ENCODE measurements at places on chromosomes 5 and 9.
A peak's percentile ranks its signal among the peaks of the same experiment; 100 is the strongest.

DNA sequence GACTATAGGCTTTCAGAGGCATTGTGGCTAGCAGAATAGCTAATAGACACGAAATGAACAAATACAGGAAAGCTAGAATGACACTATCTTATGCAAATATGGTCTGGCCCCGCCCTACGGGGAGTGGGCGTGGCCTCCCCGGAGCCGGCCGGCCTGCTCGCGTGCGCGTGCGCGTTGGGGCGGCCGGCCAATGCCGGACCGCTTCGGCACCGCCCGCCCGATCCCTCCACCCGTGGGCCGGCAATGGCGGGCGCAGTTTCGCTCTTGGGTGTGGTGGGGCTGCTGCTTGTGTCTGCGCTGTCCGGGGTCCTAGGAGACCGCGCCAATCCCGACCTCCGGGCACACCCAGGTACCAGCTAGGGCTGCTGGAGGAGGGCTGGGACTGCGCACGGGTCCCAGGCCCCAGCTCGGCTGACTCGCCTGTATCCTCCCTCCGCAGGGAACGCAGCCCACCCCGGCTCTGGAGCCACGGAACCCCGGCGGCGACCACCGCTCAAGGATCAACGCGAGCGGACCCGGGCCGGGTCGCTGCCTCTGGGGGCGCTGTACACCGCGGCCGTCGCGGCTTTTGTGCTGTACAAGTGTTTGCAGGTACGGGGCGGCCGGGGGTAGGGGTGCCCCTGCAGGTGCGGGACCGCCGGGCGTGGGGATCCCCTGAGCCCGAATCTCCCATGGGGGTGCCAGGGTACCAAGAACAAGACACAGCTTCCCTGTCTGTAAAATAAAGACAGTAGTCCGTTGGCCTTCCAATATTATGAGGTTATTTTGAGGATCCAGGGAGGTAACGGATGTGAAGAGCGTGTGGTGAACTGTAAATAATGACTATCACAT is at the start of gene CCDC107:
TSS of gene CCDC107 (plus strand) at position 156 of the 831 bp plus-strand sequence. CDS start at position 244, 88 bp downstream.
- peak; percentile 85 for DNase-seq

GRCh38 chr9:132114102-132114707 is 34.5 kb upstream of the MED27 start:
- peak; percentile 7 for DNase-seq

GRCh38 chr5:168314735-168315411 is 23.4 kb downstream of the WWC1 start:
- no peak for DNase-seq

- DNase-seq, result no peak
Observed at GRCh38 chr5:119655061-119655460, 25.7 kb downstream of the FAM170A start.

- no peak for DNase-seq
Observed at GRCh38 chr5:150323092-150323491, 20.4 kb upstream of the ARSI start.

DNA sequence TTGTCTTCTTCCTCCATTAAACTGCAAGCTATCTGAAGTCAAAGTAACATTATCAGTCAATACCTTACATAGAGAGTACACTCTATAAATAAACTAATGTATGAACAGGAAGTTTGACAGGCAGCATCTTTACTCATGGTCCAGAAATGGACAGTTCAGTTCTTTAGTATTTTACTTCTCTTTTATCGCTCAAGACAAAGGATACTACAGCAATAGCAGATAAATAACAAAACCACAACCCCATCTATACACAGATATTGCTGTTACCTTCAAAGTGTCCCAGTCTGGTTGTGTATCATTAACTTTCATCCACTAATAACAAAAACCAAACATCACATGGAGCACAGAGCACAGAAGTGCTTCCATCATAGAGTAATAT is 46.4 kb downstream of the SEMA5A start:
- no peak for DNase-seq

GRCh38 chr5:167030500-167031120 is 1260.8 kb upstream of the WWC1 start:
- no peak for DNase-seq

GRCh38 chr5:169577951-169578350 is 5.6 kb upstream of the SPDL1 start:
- DNase-seq, result no peak

DNA sequence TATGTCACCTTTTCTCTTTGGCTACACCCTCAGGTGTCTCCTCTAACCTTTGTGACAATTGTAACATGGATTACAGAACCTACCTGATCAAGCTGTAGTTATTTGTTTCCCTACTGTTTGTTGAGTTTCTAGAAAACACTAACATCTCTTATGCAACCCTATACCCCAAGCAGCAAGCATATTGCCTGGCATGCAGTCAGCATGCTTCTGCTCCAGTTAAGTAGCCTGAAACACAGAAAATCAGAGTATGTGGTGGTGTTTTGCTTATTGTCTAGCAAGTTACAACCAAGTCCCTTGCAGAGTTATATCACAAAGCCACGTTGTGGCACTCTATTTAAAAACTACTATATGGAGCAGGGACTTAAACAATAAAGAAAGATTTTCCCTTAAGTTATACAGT is 131.1 kb downstream of the CDH12 start:
- DNase-seq, result no peak

DNA sequence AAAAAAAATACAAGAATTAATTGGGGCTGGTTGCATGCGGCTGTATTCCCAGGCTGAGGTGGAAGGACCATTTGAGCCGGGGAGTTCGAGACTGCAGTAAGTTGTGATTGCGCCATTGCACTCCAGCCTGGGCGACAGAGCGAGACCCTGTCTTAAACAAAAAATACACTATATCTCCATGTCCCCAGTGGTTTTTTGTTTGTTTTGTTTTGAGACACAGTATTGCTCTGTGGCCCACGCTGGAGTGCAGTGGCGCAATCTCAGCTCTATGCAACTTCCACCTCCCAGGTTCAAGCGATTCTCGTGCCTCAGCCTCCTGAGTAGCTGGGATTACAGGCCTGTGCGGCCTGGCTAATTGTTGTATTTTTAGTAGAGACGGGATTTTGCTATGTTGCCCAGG is 1.2 kb downstream of the COQ4 start:
- DNase-seq, result no peak
